ENCODE measurements at places on chromosomes 4 and X.

DNA sequence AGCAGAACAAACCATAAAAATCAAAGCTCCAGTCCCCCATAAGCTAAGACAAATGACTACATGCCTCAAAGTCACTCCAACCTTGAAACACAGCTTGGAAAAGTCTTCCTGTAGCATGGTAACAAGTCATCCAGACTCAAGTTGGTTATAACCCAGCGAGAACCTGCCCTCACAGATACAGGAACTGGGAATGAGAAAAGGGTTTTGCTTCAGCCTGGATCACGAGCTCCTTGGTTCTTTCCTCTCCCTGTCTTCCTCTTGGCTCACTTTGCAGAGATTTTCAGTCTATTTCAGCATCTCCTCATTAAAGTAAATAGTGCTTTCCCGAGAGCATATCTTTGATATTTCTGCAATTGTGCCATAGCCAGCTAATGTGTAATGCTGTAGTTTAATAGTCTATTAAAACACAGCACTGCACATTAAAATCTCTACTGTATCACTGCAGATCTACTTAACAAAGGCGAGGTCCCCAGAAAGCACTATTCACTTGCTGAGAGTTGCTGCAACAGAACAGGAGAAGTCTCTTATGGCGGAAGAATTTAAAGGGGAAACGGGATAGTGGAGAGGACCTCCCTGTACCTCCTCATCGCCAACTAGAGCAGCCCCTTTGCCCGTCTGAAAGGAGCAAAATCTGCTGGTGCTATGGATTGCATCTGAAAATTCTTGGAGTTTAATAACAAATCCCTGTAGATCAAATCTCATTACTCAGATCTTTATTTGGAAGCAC, 249.3 kb upstream of the GATB start:
- DNase-seq: no peak

DNA sequence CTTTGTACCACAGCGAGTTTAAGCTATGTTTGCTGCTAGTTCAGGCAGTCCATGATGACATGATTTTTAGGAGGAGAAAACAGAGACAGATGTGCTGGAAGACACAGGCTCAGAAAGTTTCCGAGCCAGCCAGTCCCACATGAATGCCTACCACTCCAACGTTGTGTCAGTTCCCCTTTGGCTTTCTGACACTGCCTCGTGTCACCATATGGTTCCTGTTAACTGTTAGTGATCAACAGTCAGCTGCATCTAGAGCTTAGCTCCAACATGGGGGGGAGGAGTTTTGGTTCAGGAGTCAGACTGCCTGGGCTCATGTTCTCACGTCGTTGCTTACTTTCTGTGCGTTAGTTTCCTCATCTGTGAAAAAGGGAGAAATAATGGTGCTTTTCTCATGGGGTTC, 343.7 kb downstream of the MID1IP1 start:
- DNase-seq: no peak

DNA sequence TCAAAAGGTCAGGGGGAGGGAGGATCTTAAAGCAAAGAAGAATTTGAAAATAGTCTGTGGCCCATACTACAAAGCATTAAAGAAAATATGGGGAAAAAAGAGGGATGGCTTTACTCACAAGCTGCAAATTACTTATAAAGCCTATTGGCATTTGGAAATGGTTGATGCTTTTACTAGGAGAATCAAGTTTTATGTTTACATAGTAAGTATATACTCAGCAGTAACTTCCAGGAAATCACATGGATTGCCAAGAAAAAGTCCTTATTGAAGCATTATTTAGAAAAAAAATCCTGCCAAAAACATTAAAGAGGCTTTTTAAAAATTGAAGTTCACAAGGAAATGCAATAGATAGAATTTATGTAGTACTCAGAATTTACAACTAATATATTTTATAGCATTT, 8.4 kb upstream of the SH3RF1 start:
- DNase-seq: no peak

DNA sequence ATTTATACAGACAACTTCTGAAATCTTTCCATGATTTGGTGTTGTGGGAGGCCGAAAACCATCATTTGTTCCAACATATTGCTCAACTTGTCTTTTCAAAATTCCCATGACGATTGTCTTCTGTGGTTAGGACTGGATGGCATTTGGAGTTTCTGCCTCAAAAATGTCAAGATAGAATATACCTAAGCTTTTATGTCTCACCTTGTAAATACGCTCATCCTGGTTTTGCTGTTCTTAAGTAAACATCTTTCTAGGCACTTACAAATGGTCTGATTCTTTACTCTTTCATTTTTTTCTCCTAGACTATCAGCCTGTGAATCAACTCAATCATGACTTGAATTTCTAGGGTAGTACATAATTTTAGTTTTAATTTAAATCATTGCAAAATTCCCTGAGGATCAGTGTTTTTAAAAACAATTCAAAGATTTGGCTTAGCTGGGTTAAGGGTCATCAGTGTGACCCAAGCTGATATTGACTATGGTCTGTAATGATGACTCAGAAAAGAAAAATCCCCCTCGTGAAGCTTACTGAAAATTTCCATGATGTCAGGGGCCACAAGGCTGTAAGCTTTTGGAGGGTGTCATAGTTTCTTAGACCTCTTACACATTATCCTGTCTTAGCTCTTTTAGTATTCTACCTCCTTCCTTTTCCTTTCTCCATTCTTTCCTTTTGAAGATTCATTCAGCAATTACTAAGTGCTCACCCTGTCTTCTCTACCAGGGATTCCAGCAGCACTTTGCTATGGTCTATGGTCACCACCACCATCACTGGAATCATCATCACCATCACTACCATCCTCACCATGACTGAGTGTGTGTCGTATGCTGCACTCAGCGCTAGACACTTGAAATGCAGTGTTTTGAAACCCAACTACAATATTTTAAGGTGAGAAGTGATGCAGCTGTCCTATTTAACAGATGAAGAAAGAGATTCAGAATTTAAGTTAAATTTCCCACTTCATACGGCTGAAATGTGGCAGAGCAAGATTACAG, 124.4 kb downstream of the CPE start:
- no peak for DNase-seq

DNA sequence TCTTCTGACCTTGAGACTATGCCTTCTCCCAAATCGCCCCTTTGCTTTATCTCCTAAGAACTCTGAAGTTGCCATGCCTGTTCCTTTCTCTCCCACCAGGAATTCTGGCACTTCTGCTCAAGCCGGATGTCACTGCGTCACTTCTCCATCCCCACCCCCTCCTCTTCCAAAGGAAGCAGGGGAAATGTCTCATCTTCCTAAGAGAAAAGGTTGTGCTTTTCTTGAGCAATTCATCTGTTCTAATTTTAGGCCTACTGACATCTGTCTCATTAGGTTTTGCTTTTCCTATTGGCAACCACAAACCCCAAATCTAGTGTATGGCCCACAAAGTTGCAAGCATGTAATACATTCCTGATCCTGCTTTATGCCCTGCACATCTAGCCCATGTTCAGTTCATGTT, 163.1 kb upstream of the PLAC1 start:
- no peak for DNase-seq

- DNase-seq: peak; percentile 51
These were observed 46.5 kb downstream of the CWH43 start for GRCh38 chr4:49032440-49033161.

DNA sequence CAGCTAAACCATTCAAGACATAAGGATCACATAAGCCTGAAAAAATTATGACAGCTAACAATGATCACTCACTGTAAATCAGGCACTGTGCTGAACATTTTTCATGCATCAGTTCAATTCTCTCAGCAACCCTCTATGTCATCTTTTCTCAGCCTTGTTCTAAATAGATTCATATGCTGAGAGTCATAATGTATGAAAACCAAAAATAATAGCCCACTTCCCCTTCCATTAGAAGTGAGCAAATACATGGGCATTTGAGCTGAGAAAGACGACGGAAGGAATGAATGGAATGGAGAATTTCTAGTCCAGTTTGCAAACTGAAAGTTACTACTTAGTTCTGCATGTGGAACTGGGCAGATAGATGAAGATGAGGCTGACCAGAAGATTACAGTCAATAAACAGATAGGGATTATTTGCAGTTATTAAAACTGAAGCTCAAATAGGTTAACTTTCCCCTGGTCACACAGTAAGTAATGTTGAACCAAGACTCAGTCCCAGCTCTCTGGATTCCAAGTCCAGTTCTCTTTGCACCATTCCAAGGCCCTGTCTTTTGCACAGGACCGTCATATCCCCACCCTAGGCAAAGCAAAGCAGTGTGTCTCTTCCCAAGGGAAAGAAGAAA, 1.6 kb upstream of the SH3RF1 start:
- DNase-seq: no peak

- peak; percentile 41 for DNase-seq
These were observed 377.6 kb upstream of the GATB start for GRCh38 chr4:152138451-152138850.

DNA sequence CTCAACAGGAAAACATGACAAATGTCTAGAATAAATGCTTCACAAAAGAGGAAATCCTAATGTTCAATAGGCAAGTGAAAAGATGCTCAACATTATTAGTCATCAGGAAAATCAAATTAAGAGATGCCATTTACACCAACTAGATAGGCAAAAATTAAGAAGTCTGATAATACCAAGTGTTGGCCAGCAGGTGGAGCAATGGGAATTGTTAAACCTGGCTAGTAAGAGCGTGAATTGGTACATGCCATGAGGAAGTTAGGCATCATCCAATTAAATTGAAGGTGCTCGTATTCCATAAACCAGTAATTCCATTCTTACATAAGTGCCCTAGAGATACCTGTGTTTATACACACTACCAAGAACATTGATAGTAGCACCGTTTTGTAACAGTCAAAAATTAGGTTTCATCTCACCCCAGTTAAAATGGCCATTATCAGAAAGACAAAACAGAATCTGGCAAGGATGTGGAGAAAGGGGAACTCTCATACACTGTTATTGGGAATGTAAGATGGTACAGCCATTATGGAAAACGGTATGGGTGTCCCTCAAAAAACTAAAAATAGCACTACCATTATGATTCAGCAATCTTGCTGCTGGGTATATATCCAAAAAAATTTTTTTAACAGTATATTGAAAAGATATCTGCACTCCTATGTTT, 14.0 kb upstream of the ZCCHC18 start:
- peak; percentile 66 for DNase-seq

DNA sequence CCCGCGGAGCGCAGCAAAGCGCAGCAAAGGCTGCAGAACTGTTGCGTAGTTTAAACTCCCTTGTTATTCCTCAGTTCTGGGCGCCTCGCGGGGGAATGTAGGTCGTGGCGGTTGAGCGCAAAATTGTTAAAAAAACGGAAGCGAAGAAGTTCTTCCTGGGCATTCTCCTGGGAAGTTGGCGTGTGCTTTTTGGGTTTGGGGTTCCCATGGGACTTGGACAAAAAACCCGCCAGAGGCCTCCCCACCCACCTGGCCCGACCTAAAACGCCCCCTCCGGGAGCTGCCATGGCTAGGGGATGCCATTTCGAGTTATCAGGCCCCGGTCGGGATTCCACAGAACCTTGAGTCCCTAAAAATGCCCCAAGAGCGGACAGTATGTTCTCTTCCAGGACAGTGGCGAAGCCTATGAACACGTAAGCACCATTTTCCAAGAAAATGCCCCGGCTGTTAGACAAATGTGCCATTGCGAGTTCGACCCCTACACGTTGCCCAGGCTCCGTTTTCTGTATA, 8.9 kb downstream of the ZIC3 start:
- DNase-seq: no peak

DNA sequence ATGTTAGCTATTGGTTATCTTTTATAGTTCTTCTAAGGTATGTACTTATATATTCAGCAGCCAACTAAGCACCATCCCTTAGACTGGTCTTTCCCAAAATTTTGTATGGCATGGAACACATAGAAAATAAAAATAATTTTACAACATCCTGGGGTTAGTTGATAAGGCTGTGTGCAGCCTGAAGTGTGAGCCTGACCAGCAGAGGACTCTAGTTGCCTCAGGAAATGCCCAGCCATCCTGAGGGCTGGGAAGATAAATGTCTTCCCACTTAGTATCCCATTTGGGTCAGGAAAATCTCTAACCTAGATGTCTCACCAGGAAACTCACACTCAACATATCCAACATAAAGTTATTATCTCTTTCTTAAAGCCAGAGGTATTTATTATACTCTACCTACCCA, 251.4 kb upstream of the POF1B start:
- no peak for DNase-seq
